ENCODE measurements at places on chromosomes 7 and 10. TPM values are rescaled to one million over a fixed set of nuclear protein-coding genes. Genes with fewer than 3 reads are reported as not detected.
A peak's percentile ranks its signal among the peaks of the same experiment; 100 is the strongest.

GRCh38 chr7:8423057-8423456 is 10.4 kb upstream of the NXPH1 start:
- H3K4me3 ChIP-seq, result no peak overlapping the region
- DNase-seq, result no peak
- H3K27ac ChIP-seq, result no peak overlapping the region
- H3K36me3 ChIP-seq, result no peaks in the 10 kb centered on the region

- no peak overlapping the region for H3K4me3 ChIP-seq
- H3K4me1 ChIP-seq, result peaks cover 11% of the 10 kb centered on the region
- DNase-seq, result no peak
Observed at GRCh38 chr10:98408799-98409198, 6.2 kb downstream of the PYROXD2 start.

DNA sequence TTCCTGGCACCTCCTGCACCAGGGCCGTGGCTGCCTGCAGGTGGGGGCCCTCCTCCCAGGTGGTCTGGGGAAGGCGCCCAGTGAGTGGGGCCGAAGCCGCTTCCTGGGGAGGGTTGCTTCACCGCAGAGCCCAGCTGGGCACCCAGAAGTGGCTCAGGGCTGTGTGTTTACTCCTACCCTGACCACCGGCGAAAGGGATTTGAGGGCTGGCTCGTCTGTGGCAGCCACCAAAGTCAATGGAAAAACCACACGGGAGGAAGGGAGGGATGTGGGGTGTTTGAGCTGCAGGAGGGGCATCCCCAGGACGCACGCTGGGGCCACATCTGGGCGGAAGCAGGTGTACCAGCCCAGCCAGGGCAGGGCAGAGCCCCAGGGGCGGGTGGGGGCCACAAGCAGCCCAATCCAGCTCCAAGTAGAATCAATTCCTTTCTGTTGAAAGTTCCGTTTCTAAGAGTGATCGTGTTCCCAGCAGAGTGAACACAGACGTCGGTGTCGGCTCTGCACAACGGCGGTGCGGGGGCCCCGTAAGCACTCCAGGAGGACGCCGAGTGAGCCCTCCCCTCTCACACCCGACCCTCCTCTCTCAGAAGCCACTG is 69.9 kb downstream of the FOXL3 start:
- no peaks in the 10 kb centered on the region for H3K36me3 ChIP-seq
- no peaks in the 10 kb centered on the region for H3K4me1 ChIP-seq
- H3K27ac ChIP-seq, result no peak overlapping the region

GRCh38 chr10:13068484-13068883 is 31.5 kb upstream of the OPTN start:
- H3K36me3 ChIP-seq, result no peaks in the 10 kb centered on the region
- no peak overlapping the region for H3K27ac ChIP-seq
- DNase-seq, result no peak
- H3K27me3 ChIP-seq, result no peaks in the 10 kb centered on the region

GRCh38 chr7:1639532-1640175 is 30.4 kb upstream of the ELFN1 start:
- no peak for DNase-seq
- H3K27me3 ChIP-seq, result no peaks in the 10 kb centered on the region
- H3K27ac ChIP-seq, result no peak overlapping the region
- no peaks in the 10 kb centered on the region for H3K36me3 ChIP-seq
- no peak overlapping the region for H3K4me3 ChIP-seq
- H3K4me1 ChIP-seq, result no peaks in the 10 kb centered on the region

GRCh38 chr10:31020209-31020608 is 11.5 kb downstream of the ZNF438 start:
- no peaks in the 10 kb centered on the region for H3K36me3 ChIP-seq
- H3K4me1 ChIP-seq, result peaks cover 4% of the 10 kb centered on the region
- H3K27me3 ChIP-seq, result no peaks in the 10 kb centered on the region
- H3K4me3 ChIP-seq, result no peak overlapping the region

DNA sequence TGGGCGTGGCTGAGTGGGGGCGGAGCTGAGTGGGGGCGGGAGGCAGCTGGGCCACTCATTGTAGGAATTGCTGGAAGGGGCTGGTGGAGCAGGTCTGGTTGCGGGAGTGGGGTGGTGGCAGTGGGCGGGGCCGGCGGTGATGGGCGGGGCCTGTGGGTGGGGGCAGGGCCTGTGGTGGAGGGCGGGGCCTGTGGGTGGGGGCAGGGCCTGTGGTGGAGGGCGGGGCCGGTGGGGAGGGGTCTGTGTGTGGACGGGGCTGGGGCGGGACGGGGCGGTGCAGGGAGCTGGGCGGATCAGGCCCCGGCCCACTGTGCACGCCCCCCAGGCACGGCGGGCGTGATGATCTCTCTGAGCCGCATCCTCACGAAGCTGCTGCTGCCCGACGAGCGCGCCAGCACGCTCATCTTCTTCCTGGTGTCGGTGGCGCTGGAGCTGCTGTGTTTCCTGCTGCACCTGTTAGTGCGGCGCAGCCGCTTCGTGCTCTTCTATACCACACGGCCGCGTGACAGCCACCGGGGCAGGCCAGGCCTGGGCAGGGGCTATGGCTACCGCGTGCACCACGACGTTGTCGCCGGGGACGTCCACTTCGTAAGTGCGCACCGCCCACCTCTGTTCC is 14.0 kb downstream of the SLC29A4 start:
- no peak overlapping the region for H3K4me3 ChIP-seq
- no peak overlapping the region for H3K27ac ChIP-seq
- H3K36me3 ChIP-seq, result no peaks in the 10 kb centered on the region

DNA sequence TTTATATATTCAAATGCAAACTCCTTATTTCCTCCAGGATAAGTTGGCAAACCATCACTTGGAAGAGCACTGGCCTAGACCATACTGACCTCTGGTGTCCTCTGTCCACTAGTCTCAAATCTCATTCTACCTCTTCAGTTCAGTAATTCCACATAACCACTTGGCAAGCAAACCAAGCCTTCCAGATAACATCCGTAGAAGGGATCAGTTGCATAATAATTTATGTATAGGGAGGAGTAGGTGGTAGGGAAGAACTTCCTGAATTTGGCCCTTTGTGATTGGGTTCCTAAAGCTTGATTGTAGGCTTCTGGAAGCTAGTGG is 55.0 kb downstream of the WAC start:
- no peaks in the 10 kb centered on the region for H3K27me3 ChIP-seq
- H3K4me3 ChIP-seq, result no peak overlapping the region
- H3K4me1 ChIP-seq, result peaks cover 10% of the 10 kb centered on the region
- H3K27ac ChIP-seq, result no peak overlapping the region
- no peak for DNase-seq
- no peaks in the 10 kb centered on the region for H3K36me3 ChIP-seq

DNA sequence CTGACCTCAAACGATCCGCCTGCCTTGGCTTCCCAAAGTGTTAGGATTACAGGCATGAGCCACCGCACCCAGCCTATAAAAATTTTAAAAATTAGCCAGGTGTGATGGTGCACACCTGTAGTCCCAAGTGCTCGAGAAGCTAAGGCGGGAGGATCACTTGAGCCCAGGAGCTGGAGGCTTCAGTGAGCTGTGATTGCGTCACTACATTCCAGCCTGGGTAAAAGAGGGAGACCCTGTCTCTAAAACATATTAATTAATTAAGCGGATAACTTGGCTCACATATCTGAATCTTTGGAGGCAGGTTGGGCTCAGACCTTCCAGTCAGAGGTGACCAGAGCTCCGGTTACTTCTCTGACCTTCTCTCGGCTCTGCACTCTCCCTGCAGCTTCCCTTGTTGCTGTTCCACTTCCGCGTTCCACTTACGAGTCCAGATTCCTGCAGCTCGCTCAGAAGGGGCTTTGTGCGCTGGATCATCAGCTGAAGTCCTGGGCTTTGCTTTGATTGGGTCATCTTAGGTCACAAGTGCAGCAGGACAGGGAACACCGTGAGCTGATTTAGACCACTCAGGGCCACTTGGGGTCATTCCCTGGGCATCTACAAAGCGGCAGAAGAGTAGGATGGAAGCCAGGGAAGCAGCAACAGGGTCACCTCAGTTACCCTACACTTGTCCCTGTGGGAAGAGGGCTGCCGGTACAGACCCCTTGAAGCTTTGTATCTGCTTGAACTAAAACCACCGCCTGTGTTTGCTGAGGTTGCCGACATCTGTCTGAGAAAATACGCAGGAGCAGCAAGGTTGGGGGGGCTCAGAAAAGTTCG is 2.0 kb upstream of the ARPC1B start:
- H3K27ac ChIP-seq, result peak overlapping the region; percentile 16
- no peaks in the 10 kb centered on the region for H3K36me3 ChIP-seq
- no peak for DNase-seq
- H3K4me1 ChIP-seq, result peaks cover 5% of the 10 kb centered on the region

DNA sequence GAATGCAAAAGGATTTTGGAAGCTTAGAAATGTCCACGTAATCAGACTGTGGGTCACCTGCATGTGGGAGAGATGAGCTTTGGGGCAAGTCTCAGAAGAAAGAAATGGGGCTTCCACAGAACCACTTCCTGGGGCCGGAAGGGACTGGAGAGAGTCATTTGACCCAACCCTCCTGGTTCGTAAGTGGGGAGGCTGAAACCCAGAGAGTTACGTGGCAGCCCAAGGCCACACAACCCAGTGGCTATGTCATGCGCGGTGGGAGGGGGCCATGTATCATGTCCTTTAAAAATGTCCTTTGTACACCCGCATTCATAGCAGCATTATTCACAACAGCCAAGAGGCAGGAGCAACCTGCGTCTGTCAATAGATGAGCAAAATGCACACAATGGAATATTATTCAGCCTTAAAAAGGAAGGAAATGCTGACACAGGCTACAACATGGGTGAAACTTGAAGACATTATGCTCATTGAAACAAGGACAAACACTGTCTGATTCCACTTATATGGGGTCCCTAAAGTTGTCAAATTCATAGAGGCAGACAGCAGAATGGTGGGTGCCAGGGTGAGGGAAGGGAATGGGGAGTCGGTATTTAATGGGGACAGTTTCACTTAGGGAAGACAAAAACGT is 15.1 kb downstream of the CAMK2B start:
- H3K4me1 ChIP-seq, result no peaks in the 10 kb centered on the region
- H3K27ac ChIP-seq, result no peak overlapping the region
- no peaks in the 10 kb centered on the region for H3K36me3 ChIP-seq
- DNase-seq, result peak; percentile 29
- no peaks in the 10 kb centered on the region for H3K27me3 ChIP-seq

GRCh38 chr7:462173-463103 is 57.2 kb downstream of the PDGFA start:
- H3K4me1 ChIP-seq, result peaks cover 10% of the 10 kb centered on the region
- H3K27me3 ChIP-seq, result no peaks in the 10 kb centered on the region
- no peaks in the 10 kb centered on the region for H3K36me3 ChIP-seq
- no peak overlapping the region for H3K27ac ChIP-seq
- H3K4me3 ChIP-seq, result no peak overlapping the region
- DNase-seq, result no peak

DNA sequence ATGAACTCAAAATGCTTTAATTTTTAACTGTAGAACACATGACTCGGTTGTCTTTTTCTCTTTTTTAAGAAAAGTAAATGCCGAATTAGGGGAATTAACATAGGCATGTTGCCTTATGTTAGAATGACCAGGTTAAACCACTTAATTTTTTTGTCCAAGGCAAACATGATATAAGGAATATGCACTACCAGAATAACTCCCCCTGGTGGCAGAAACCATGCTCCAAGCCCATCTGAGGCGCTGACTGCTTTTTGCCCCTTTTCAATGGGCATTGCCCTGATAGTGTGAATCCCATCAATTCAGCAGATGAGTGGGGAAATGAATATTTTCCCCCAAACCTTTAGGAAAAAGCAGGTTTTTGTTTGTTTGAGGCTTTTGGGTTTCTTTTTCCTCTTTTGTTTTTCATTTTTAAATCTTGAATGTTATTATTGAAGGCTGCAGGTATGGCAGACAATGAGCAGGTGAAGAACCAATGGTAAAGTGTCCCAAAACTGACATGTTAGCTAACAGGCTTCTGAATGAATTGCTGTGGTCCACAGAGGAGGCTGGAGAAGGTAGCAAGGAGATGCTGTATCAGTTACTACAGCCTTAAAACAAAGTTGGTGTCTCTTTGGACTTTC is 284.3 kb downstream of the SORCS3 start:
- no peak overlapping the region for H3K4me3 ChIP-seq
- H3K36me3 ChIP-seq, result no peaks in the 10 kb centered on the region
- H3K27ac ChIP-seq, result no peak overlapping the region
- H3K4me1 ChIP-seq, result no peaks in the 10 kb centered on the region
- no peaks in the 10 kb centered on the region for H3K27me3 ChIP-seq
- DNase-seq, result no peak

- no peaks in the 10 kb centered on the region for H3K27me3 ChIP-seq
- DNase-seq, result no peak
- peaks cover under 1% of the 10 kb centered on the region for H3K4me1 ChIP-seq
- no peaks in the 10 kb centered on the region for H3K36me3 ChIP-seq
- H3K4me3 ChIP-seq, result no peak overlapping the region
- H3K27ac ChIP-seq, result no peak overlapping the region
Observed at GRCh38 chr10:7255517-7255916, 155.3 kb downstream of the SFMBT2 start.

GRCh38 chr7:80826520-80827238 is 92.2 kb downstream of the SEMA3C start:
- no peak overlapping the region for H3K27ac ChIP-seq
- no peaks in the 10 kb centered on the region for H3K36me3 ChIP-seq
- no peak for DNase-seq
- H3K4me3 ChIP-seq, result no peak overlapping the region

DNA sequence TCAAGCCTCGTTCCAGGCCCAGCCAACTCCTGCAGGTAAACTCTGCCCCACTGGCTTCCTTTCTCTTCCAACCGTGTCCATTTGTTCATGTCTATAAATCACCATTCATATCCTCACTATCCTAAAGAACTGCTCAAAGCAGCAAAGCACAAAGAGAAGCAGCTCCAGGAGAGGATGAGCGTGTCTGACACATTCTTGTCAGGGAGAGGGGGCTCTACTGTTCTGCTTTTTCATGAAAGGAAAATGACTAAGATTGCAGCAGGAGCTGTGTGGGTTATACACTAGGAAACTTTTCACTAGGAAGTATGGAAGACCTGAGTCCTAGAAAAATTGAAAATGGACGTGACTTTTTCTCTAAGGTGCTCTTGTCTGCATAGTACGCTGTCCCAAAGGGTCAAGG is 16.7 kb downstream of the AGFG2 start:
- H3K27ac ChIP-seq, result no peak overlapping the region
- no peaks in the 10 kb centered on the region for H3K4me1 ChIP-seq
- no peak overlapping the region for H3K4me3 ChIP-seq
- H3K27me3 ChIP-seq, result no peaks in the 10 kb centered on the region

- H3K4me3 ChIP-seq, result peak overlapping the region; percentile 74
- H3K27me3 ChIP-seq, result no peaks in the 10 kb centered on the region
- no peak for DNase-seq
- peaks cover 10% of the 10 kb centered on the region for H3K4me1 ChIP-seq
Observed at GRCh38 chr7:150322114-150322832, 882 bp upstream of the LRRC61 start.

SLC18A3 gene
- total RNA-seq, result not detected

RBP4 gene
- 6.7 TPM for total RNA-seq

MMD2 gene
- total RNA-seq, result not detected

NUP42 gene
- 25.9 TPM for total RNA-seq

PALD1 gene
- total RNA-seq, result 4.8 TPM

TEX47 gene
- total RNA-seq, result not detected

NOLC1 gene
- 46.0 TPM for total RNA-seq
